Tibial artery (tissue), 4 donors: ENCODE measurements at places on chromosomes 1 and 21.

DNA sequence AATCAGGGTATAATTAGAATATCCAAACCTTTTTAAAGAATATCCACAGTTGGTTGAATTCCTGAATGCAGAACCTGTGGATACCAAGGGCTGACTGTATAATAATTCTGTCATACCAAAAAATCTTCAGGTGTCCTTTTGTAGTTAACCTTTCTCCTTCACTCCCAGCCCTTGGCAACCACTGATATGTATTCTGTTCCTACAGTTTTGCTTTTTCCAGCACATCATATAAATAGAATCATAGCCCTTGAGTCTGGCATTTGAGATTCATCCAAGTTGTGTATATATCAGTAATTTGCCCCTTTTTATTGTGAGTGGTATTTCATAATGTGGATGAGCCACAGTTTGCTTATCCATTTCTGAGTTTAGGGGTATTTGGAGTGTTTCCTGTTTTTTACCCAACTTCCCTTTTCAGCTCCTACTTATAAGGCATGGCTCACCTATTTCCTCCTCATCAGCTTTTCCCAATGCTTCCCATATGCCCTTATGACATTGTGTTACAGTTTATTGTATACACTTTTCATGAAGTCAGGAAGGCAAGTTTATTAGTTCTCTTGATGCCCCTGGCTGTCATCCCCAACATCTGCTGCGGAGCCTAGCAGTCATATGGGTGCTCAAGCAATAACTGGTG is 35.0 kb upstream of the AGO1 start:
- peaks cover 14% of the 10 kb centered on the region for H3K4me1 ChIP-seq
- no peak for DNase-seq
- H3K36me3 ChIP-seq = peaks cover 2% of the 10 kb centered on the region
- peak overlapping the region; percentile 77 for H3K27ac ChIP-seq

- no peaks in the 10 kb centered on the region for H3K27me3 ChIP-seq
- no peak overlapping the region for H3K4me3 ChIP-seq
- DNase-seq = no peak
- no peaks in the 10 kb centered on the region for H3K4me1 ChIP-seq
- no peak overlapping the region for H3K27ac ChIP-seq
Measured at GRCh38 chr1:153339802-153340201, 8.8 kb downstream of the PGLYRP4 start.

GRCh38 chr1:43512133-43512532 is 18.6 kb upstream of the PTPRF start:
- DNase-seq = no peak
- peaks cover 11% of the 10 kb centered on the region for H3K27me3 ChIP-seq
- no peak overlapping the region for H3K4me3 ChIP-seq
- H3K27ac ChIP-seq = no peak overlapping the region
- no peaks in the 10 kb centered on the region for H3K4me1 ChIP-seq

DNA sequence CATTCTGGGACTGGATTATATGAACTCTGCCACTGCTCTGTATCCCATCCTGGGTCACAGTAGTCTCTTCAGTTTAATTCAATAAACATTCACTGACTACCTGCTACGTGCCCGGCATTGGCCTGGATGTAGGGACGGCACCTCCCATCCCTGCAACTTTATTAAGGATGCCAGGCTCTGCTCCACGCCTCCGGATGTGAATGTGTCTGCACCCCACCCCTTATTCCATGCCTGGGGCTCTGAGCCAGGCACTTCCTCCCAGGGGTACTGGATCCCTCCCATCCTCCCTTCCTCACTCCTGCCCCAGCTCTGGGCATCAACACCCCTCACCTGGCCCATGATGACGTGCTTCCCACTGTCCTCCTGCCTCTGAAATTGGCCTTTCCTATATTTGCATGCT is 53.7 kb downstream of the KCNN3 start:
- no peaks in the 10 kb centered on the region for H3K4me1 ChIP-seq
- no peak overlapping the region for H3K27ac ChIP-seq
- DNase-seq = no peak
- no peaks in the 10 kb centered on the region for H3K36me3 ChIP-seq
- H3K27me3 ChIP-seq = no peaks in the 10 kb centered on the region

GRCh38 chr21:31418377-31419001 is 74.4 kb upstream of the TIAM1 start:
- H3K4me1 ChIP-seq = no peaks in the 10 kb centered on the region
- H3K4me3 ChIP-seq = no peak overlapping the region
- H3K27ac ChIP-seq = no peak overlapping the region

DNA sequence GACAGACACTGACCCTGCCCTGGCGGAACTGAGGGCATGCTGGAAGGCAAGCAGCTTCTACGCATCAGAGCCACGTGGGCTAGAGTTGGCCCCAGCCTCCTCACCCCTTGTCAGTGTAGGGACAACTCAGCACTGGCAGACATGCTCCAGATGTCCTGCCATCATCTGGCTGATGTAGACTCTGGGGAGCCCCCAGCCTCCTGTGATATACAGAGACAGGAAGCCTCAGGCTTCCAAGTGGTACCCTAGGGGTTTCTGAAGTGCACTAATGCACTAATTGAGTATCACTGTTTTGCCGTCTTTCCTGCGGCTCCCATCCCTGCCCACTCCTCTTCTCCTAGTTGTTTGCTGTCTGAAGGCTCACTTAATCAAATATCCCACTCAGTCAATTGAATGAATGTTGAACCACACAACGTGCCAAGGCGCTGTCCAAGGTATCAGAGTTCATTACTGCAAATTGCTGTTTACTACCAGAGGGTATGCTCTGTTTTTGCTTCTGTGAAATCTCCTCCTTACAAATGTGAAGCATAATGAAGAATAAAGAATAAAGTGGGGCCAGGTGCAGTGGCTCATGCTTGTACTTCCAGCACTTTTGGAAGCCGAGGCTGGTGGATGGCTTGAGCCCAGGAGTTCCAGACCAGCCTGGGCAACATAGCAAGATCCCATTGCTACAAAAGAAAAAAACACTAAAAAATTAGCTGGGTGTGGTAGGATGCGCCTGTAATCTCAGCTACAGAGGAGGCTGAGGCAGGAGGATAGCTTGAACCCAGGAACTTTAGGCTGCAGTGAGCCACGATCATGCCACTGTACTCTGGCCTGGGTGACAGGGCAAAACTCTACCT is 76.4 kb upstream of the ZBTB18 start:
- no peaks in the 10 kb centered on the region for H3K36me3 ChIP-seq
- DNase-seq = no peak
- H3K4me1 ChIP-seq = peaks cover 4% of the 10 kb centered on the region
- H3K27me3 ChIP-seq = no peaks in the 10 kb centered on the region

DNA sequence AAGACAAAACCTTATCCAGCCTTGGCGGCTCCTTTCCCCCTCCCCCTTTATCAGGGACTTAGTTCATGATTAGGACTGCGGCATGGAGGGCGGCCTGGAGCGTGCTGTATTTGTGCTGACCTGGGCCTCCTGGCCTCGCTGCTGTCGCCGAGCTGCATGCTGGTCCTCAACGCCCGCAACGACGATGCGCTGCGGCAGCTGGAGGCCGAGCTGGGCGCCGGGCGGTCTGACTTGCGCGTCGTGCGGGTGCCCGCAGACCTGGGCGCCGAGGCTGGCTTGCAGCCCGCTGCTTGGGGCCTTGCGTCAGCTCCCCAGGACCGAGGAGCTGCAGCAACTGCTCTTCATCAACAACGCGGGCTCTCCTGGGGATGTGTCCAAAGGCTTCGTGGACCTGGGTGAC is 70.9 kb downstream of the TM2D1 start:
- H3K36me3 ChIP-seq = no peaks in the 10 kb centered on the region
- no peaks in the 10 kb centered on the region for H3K27me3 ChIP-seq
- no peak overlapping the region for H3K27ac ChIP-seq

DNA sequence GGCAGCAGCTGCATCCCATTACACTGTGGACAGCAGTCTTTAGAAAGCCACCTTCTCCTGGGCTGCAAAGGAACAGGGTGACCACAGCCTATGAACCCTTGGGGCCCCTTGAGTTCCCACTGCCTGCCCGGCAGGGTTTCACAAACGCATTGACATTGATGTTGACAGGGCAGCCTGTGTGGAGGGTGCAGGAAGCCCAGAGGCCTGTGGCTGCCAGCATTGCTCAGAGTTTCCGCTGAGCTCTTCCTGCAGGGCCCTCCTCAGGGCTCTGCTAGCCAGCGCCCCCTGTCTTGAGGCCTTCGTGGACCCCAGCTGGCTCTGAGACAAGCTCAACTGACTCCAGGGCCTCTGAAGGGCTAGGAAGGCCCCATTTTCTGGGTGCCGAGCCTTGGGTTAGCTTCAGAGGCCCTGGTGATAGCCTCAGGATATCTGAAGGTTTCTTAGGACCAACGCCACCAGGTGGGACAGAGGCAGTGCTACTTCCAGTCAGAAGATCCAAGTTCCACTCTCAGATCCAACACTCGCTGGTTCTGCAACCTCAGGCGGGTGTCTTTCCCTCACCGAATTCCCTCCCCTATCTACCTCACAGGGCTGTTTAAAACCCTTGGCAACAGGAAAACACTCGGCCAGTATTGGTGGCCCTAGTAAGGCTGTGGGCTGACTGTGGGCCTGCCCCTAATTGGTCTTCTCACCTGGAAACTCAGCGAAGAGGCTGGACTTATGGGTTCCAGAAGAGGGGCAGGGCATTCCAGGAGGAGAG is 27.2 kb upstream of the EPS8L3 start:
- H3K27ac ChIP-seq = peak overlapping the region; percentile 1
- no peak overlapping the region for H3K4me3 ChIP-seq
- H3K36me3 ChIP-seq = no peaks in the 10 kb centered on the region
- H3K27me3 ChIP-seq = no peaks in the 10 kb centered on the region
- DNase-seq = peak; percentile 74

DNA sequence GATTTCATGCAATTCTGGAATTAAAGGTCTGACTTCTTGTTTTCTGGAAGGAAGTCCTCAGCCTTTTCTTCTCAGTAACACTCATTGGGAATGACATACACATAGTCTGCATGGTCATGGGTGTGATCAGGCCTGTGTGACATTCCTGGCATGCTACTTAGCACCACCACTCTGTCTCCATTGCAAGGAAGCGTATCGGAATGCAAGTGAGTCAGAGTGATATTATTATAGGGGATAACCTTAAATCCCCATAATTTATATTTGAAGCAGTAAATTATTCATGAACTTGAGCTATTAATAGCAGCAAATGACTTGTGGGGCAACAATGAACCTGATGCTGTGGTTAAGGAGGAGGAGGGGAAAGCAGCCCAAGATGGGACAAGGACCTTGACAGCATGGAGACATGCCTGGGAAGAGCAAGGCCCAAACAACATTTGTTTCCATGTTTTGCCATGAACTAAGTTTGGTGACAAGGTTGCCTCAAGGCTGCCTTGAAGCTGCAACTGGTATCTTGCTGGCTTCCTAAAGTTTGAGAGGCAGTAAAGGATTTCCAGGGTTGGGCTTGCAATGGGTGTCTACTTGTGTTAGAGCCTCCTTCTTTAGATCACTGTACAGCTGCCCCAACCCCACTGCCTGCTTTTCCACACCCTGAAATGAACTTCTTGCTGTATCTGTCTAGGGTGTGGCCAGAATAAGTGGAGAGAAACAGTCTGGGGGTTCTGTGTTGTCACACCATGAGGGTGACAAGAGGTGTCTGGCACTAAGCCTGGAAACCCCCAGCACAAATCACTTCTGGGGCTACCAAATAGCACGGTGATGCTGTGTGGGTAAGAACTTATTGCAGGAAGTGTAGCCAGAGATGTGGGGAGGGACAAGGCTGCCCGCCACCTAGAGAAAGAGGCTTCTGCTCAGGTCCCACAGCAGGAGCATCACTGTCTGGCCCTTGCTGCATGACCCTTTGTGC is 4.6 kb downstream of the MAB21L3 start:
- H3K27ac ChIP-seq = no peak overlapping the region
- H3K4me1 ChIP-seq = no peaks in the 10 kb centered on the region
- no peaks in the 10 kb centered on the region for H3K36me3 ChIP-seq
- no peak overlapping the region for H3K4me3 ChIP-seq
- no peak for DNase-seq
- H3K27me3 ChIP-seq = no peaks in the 10 kb centered on the region

DNA sequence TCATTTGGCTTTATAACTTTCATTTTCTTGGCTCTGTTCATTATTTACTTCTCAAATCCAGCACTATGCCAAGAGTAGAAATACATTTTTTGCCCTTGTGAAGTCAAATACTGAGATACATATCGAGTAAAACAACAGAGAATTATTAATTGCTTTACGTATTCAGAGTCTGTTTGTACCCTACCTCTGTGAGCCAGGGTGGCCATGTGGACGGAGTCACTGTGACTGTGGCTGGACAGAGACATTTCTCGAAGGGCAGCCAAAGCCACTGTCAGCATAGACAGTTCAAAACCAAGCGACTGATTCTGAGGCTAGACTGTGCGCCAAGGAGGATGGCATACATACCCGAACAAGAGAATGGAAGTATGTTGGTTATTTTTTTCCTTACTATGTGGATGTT is 391.0 kb upstream of the PROX1 start:
- H3K4me3 ChIP-seq = no peak overlapping the region
- no peak overlapping the region for H3K27ac ChIP-seq
- H3K27me3 ChIP-seq = no peaks in the 10 kb centered on the region
- H3K36me3 ChIP-seq = no peaks in the 10 kb centered on the region
- DNase-seq = no peak

DNA sequence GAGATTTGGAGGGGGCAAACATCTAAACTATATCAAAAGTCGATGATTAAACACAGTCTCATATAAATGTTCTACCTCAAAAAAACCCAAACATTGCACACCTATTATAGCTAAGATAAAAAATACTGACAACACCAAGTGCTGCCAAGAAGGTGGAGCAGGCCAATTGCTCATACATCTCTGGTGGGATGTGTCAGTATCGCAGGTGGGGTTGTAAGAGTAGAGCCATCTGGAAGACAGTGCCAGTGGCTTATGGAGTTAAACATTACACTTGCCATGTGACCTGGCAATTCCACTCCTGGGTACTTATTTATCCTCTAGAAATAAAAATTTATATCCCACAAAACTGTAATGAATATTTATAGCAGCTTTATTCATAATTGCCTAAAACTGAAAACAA is 213.4 kb downstream of the DISC1 start:
- no peak overlapping the region for H3K4me3 ChIP-seq
- no peak overlapping the region for H3K27ac ChIP-seq
- no peaks in the 10 kb centered on the region for H3K4me1 ChIP-seq
- no peaks in the 10 kb centered on the region for H3K27me3 ChIP-seq

DNA sequence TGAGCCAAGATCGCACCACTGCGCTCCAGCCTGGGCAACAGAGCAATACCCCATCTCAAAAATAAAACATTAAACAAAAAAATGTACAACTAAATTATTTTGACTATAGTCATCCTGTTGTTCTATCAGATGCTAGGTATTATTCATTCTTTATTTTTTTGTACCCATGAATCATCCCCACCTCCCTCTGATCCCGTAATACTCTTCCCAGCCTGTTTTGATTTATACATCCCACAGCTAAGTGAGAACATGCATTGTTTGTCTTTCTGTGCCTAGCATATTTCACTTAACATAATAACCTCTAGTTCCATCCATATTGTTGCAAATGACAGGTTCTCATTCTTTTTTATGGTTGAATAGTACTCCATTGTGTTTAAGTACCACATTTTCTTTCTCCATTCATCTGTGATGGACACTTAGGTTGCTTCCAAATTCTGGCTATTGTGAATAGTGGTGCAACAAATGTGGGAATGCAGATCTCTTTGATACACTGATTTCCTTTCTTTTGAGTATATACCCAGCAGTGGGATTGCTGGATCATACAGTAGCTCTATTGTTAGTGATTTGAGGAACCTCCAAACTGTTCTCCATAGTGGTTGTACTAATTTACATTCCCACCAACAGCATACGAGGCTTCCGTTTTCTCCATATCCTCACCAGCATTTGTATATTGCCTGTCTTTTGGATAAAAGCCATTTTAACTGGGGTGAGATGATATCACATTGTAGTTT is 84.4 kb downstream of the MACF1 start:
- H3K4me1 ChIP-seq = no peaks in the 10 kb centered on the region
- H3K27me3 ChIP-seq = no peaks in the 10 kb centered on the region
- H3K36me3 ChIP-seq = peaks cover 78% of the 10 kb centered on the region
- H3K27ac ChIP-seq = no peak overlapping the region
- no peak for DNase-seq
